ENCODE measurements at places on chromosomes 1 and 21. TPM values are rescaled to one million over a fixed set of nuclear protein-coding genes. Genes with fewer than 3 reads are reported as not detected.

BTG2 gene
- polyA plus RNA-seq, result 85.2 TPM

DNM3 gene
- 3.2 TPM for polyA plus RNA-seq

LPAR3 gene
- polyA plus RNA-seq, result 0.69 TPM

PSMA5 gene
- polyA plus RNA-seq, result 68.5 TPM

USP16 gene
- polyA plus RNA-seq, result 40.8 TPM

OTUD7B gene
- polyA plus RNA-seq, result 14.5 TPM

ALX3 gene
- not detected for polyA plus RNA-seq

AKT3 gene
- 23.9 TPM for polyA plus RNA-seq

SDHB gene
- polyA plus RNA-seq, result 134 TPM

MROH7 gene
- 8.5 TPM for polyA plus RNA-seq

RNU1-3 gene
- polyA plus RNA-seq, result not detected

CLDN14 gene
- 3.6 TPM for polyA plus RNA-seq

CSF3R gene
- 1.9 TPM for polyA plus RNA-seq

SH3BGR gene
- 195 TPM for polyA plus RNA-seq

EDARADD gene
- polyA plus RNA-seq, result 0.98 TPM

MDM4 gene
- 11.2 TPM for polyA plus RNA-seq

GIPC2 gene
- polyA plus RNA-seq, result 2.1 TPM

- DNase-seq, result no peak
Measured at GRCh38 chr21:42189860-42190485, 29.0 kb upstream of the ABCG1 start.

DNA sequence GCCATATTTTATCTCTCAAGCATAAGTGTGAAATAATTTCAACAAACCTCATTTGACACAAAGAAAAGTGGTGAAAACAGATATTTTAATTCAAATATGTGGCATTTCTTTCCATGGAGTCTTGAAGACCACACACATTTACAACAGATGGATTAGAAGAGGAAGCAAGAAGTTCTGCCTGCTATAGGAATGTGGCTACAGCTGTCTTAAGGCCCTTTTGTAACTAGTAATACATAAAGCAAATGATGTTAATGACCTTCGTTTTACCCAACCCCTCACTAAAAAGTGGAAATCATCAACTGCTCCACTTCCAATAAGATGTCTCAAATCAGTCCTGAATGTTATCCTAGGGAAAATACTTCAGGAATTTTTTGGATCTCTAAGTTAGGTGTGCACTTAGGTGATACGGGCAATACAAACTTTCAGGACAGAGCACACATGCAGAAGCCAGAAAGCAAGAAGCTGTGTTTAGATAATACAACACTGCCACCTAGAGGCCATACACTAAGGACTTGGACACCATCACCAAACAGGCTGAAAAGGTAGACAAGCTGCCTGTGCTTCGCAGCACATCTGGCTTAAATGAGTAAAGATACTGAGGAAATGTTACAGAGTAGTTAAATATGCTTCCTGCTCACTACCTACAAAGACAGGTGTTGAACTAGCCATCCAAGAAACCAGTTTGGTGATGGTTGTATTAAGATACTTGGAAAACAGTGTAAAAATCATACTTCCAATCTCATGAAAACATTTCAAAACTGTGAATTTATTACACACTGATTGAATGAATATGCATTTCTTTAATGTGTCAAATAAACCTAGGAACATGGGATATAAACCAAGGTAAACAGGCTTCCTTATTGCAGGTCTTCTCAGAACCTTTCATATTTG, 24.4 kb downstream of the RRAGC start:
- DNase-seq, result peak; percentile 87

DNA sequence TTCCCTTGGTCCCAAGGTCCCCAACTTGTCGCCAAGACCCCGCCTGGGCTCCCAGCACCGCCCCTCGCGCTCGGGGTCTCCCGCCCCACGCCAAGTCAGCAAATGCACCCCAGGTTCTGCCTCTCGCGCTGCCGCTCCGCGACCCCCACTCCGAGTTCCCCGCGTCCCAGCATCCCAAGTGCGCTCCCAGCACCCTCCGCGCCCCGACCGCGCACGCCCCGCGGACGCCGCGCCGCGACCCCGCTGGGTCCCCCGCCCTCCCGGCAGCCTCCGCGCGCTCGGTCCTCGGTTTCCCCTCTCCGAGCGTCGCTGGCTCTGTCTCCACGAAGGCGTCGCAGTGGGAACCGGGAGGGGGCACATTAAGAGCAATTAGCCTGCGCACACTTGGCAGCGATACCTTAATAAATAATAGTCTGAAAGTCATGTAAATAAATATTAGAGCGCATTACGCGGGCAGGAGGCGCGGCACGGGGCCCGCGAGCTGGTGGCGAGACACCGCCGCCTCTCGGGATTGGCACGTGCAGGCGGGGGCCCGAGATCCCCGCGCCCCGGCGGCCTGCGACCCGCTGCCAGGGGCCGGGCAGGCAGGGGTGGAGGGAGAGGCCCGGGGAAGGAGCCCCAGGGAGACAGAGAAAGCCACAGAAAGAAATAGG, 75.9 kb downstream of the VWA5B1 start:
- no peak for DNase-seq

- DNase-seq, result no peak
Measured at GRCh38 chr21:35921471-35921870, 138.9 kb downstream of the SETD4 start.

GRCh38 chr21:35063428-35064172, 14.5 kb upstream of the RUNX1 start:
- no peak for DNase-seq

DNA sequence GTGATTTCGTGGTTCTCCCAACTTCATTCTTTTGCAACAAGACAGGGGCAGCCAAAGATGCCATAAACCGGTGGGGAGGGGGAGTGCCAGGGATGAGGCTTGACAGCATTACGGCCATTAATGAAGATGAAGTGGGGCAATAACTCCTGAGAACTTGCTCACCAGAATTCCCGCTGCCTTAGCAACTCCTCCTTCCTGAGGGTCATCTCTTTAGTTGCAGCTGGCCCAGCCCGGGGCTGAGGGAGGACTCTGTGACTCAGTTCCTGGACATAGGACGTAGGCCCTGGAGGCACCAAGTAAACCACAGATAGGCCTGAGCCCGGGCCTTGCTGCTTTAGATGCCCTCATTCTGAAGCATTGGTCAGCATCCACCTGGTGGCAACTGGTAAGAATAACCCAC, 330.2 kb downstream of the RRAGC start:
- DNase-seq, result no peak

GRCh38 chr1:92989936-92990583, 28.8 kb upstream of the DIPK1A start:
- DNase-seq, result no peak

GRCh38 chr21:36639769-36640168, 59.1 kb upstream of the SIM2 start:
- DNase-seq, result no peak

DNA sequence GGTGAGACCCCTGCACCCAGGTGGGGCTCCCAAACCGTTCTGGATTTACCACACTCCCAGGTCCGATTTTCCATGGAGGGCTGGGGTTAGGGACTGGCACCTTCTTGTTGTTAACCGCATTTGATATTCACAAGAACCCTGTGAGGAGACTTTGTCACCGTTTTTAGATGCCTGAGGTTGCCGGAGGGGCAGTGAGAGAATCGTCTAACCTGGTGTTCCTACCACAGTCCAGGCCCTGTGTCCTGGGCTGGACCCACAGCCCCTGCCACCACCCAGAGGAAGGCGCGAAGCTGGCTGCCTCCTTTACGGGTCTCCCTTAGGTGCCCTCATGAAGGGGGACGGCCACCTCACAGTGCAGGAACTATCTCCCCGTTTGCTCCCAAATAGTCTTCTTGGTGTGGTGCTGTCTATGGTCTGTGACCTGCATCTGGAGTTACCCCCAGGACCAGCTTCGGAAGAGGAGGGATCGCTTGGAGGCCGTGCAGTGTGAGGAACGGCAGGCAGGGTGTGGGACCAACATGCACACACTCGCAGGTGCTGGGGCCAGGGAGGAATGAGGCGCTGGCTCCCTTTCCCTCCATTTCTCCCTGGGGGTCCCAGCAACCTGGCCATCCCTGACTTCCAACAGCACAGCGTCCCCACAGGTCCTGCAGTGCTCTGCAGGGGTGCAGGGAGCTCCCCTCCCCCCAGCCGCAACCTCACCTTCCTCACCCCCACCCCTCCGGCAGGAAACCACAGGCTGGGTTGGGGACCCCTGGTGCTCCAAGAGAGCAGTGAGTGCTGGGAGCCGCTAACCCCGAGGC, 7.0 kb downstream of the SIM2 start:
- DNase-seq, result no peak

- DNase-seq, result no peak
Measured at GRCh38 chr1:201452866-201453265, 16.1 kb downstream of the PHLDA3 start.

GRCh38 chr1:19617376-19617775, 26.7 kb upstream of the NBL1 start:
- no peak for DNase-seq

DNA sequence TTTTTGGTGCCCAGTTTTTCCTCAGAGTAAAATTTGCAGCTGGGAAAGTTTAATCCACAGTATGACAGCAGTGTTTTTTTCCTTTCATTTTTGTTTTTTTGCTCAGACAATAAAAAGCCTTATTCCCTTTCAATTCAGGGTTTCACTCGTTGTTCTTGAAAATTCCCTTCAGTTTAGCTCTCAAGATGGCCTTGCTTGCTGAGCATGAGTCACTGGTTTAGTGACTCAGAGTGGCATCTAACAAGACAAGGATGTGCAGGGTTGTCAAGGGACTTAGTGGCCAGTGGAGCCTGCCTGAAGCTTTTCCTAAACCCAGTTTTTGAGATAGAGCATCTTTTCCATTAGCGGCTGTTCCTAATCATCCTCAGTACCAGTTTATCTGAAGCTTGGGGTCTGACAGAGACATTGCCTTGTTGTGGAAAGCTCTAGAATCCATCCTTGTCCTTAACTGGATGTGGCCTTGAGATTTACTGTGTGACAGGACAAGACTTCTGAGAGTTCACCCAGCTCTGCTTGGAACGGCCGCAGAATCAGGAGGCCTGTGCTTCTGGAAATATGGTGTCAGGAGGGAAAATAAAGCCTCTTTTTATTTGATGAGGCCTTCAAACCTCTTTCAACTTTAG, 48.4 kb upstream of the DNAJC6 start:
- DNase-seq, result no peak

DNA sequence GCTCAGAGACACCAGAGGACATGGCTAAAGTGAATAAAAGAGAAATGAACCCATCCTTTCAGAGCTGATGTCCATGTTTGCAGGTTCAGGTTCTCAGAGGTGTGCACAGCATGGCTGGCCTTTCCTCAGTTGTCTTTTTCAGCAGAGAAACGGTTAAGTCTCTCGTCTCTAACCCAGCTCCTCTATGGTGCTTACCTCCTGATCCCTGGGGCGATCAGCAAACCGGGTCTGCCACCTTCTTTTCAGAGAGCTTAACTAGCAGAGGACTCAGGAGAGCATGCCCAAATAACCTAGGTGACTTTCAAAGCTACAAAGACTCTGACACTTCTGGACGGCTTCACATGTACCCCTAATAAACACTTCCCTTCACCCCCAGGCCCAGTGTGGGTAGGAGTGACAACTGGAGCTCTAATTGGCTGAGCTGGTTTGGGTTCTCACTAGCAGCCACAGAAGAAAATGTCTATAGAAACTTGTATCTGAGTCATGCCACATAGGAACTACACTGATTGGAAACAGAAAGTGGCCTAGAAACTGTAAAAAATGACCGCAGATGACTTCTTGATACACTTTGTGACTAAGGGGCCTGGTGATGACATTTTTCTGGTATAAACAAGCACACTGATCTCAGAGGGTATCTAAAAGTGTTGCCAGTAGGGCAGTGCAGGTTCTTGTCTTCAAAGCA, at the start of gene AIM2:
Gene AIM2, minus strand, starts transcription at position 329 of the 682 bp plus-strand sequence. CDS start 3,267 bp downstream, outside the sequence.
- peak; percentile 39 for DNase-seq

- DNase-seq, result no peak
Measured at GRCh38 chr1:156704930-156705320, 458 bp downstream of the CRABP2 start.

GRCh38 chr1:243493156-243494129, 237.6 kb downstream of the SDCCAG8 start:
- no peak for DNase-seq

DNA sequence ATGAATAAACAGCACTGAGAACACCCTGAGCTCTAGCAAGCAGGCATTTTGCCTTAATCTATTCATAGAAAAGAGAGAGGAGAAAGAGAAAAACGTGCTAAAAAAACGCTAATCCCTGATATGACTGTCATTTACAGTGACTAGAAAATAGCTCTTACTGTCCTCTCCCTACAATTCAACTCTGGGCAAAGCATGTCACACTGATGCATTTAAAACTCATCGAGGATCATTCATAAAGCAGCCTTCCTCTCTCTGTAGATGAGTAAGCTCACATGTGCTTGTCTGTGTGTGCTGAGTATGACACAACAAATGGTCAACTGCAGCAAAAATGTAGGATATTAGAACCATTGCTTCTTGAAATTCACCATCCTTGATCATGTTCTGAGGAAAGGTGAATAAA, 109.0 kb downstream of the SGIP1 start:
- DNase-seq, result no peak

GRCh38 chr1:29243871-29244200, 7.5 kb downstream of the PTPRU start:
- no peak for DNase-seq

- no peak for DNase-seq
Measured at GRCh38 chr1:21631944-21632887, 36.9 kb downstream of the RAP1GAP start.

DNA sequence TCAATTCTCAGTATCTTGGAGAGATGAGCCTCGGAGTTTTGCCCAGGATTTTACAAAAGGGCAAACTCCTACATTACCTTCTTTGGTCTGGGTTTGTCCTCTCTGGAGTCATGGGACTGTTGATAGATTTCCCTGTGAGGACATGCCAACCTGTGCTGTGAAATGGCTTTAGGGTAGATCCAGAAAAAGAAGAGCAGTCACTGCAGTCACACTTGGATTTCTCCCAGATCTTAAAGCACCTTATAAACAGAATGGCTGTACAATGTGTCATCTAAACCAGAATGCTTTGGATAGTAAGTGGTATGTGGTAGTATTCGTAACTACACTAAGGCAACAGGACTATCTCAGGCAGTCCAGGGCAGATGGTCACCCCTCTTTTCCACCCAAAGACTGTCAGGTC, 1.9 kb upstream of the CSRP1 start:
- no peak for DNase-seq

GRCh38 chr1:247056071-247056470, 22.5 kb downstream of the ZNF670 start:
- DNase-seq, result no peak

DNA sequence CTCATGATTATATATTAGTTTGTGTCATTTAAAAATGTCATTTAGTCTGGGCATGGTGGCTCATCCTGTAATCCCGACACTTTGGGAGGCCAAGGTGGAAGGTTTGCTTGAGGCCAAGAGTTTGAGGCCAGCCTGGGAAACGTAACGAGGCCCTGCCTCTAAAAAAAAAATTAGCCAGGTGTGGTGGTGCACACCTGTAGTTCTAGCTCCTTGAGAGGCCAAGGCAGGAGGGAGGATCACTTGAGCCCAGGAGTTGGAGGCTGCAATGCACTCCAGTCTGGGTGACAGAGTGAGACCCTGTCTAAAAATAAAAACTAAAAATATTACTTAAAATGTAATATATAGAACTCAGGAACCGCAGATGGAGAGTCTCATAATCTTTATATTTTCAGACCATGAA, 34.6 kb downstream of the RUNX3 start:
- DNase-seq, result no peak

GRCh38 chr21:33268737-33269441, 2.7 kb downstream of the IL10RB start:
- DNase-seq, result no peak
